ENCODE measurements at places on chromosomes 6 and 20.

DNA sequence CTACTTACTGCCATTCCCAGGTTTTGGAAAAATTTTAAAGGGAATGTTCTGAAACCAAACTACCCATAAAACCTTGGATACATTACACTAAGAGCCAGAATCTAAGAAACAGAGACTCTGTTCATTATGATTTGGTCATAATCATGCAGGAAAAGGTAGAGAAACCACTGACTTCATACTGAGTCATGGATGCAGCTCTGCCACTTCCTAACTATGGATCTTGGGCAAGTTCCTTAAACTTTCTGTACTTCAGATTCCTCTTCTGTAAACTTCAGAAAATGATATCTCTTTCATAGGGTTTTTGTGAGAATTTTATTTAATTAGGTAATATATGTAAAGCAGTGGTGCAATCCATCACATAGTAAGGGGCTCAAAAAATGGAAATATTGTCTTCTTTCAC, 20.0 kb downstream of the PLA2G7 start:
- DNase-seq: no peak

GRCh38 chr6:80254716-80255115, 148.2 kb downstream of the BCKDHB start:
- DNase-seq: no peak

- no peak for DNase-seq
These were observed 125.5 kb downstream of the PHACTR1 start for GRCh38 chr6:12842114-12842513.

- DNase-seq: no peak
These were observed 69.5 kb downstream of the TINAG start for GRCh38 chr6:54377776-54378175.

Measured in fibroblast of skin of left quadriceps (primary cell).